ENCODE measurements at places on chromosomes 1 and 21.
A peak's percentile ranks its signal among the peaks of the same experiment; 100 is the strongest.

- ATAC-seq = no peak
These were observed 7.3 kb downstream of the CTRC start for GRCh38 chr1:15445390-15446122.

DNA sequence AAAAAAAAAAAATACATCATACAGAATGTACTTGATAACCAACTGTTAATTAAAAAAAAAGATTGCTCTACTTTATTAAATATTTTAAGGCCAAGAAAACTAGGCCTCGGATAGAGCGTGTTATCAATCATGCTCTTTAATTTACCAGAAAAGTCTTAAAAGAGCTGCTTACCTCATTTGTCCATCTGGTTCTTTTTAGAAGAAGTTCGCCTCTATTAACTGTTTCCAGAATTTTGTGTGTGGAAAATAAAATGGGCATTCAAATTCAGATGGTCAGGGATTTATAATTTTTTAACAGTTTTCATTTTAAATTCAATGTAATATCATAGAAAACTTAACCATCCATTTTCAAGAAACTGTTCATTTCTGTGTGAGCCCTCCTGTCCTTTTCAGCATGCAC is 53.8 kb downstream of the KCNK1 start:
- no peak for ATAC-seq

DNA sequence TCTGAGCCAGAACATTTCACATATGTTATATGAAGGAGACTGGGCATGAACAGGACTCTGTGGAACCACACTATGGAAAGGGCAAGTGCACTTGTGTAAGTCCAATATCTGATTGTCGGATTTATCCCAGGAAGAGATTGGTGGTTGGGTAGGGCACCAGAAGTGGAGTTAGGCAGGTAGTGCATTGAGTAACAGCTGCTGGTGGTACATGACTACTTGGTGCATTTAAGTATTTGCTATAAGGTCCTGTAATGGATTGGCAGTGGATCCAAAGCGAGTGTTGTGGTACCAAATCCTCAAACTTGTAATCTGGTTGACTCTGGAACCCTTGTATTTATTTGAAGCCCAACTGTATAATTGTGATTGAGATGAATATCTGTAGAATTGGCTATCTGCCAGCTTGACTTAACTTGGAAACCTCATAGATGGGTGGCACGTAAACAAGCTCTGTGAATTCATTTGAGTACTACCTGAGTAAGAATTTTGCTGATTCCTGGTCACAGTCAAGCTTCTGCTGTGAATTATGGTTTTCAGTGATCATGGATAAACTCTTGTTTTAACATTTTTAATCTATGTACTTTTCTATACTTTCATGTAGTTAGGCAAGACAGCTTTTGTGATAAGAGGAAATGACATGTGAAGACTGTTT is 21.1 kb downstream of the UBAP2L start:
- ATAC-seq = no peak

DNA sequence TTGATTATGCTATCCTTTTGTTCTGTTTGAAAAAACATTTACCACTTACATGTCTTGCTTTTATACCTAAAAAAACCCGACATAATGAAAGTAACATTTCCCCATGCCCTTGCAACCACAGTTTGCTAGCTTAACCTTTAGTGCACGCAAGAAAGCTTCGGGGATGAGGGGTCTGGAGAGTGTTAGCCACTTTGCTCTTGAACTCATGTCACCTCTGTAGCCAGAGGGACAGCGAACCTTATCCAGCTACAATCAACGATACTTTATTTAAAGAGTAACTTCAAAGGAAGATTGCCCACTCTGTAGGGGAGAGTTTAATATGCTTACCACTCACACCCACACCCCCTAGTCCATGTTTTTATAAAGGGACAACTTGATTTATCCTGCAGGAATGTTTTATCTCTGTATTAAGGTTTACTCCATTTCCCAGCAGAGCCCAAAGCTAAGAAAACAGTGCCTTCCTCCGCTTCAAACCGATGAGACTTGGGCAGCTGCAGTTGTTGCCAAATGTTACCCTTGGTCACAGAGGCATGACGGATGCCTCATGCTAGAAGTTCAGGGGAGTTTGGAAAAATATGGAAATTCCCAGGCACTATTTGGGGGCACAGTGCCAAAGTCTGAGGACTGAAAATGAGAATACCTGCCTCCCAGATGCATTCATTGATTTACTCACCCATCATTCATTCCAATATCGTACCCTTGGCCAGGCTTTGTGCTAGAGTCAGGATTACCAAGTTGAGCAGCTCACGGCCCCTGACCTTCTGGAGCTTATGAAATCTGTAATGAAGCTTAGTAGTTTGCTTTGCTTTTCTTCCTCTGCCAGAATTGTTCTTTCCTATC is 61.4 kb upstream of the VCAM1 start:
- ATAC-seq = no peak

DNA sequence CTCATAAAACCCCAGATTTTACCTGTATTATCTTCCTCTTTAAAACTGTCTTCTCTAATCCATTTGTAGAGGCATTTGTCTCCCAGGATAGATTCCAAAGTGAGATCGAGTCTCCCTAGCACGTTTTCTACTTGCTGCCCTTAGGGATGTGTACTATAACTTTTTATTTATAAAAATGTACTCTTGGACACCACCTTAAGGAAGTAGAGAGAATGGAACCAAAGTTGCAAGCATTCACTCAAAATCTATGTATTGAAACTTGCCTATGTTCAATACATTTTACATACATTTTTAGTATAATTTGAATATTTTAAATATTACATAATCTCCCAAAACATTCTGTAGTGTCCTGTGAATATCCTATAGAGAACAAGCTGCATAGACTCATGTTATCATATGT is 842 bp upstream of the SPRR2A start:
- ATAC-seq = no peak

- no peak for ATAC-seq
These were observed 5.0 kb downstream of the DENND1B start for GRCh38 chr1:197770243-197770642.

DNA sequence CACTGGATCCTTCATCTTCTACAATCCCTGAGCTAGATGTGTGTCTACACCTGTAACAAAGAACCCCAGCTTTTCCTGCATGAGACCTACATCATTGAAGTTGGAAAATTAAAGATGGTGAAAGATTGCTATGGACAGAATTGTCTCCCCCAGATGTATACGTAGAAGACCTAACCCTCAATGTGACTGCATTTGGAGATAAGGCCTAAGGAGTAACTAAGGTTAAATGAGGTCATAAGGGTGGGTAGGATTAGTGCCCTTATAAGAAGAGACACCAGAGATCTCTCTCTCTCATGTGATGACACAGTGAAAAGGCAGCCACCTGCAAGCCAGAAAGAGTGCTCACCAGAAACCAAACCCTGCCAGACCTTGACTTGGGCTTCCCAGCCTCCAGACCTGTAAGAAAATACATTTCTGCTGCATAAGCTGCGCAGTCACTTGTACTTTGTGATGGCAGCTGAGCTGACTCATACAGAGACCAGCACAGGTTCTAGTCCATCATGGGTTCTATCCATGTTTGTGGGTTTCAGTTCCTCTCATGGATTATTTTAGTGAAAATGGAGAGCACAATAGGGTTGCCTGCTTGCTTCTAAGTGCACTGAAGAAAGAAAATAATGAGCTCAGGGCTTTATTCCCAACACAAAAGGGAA is 180.8 kb downstream of the TPR start:
- ATAC-seq = no peak

DNA sequence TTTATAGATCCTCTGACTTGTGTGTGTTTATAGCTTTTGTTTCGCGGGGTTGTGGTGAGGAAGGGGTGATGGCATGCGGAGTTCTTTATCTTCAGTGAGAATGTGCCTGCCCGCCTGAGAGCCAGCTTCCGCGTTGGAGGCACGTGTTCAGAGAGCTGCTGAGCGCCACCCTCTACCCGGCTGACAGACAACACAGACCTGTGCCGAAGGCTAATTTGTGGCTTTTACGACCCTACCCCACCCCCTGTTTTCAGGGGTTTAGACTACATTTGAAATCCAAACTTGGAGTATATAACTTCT is 14.4 kb upstream of the CD101 start:
- ATAC-seq = no peak

GRCh38 chr1:184110272-184111204 is 59.0 kb downstream of the TSEN15 start:
- no peak for ATAC-seq

GRCh38 chr1:10401281-10401680 is 2.4 kb downstream of the PGD start:
- ATAC-seq = no peak

DNA sequence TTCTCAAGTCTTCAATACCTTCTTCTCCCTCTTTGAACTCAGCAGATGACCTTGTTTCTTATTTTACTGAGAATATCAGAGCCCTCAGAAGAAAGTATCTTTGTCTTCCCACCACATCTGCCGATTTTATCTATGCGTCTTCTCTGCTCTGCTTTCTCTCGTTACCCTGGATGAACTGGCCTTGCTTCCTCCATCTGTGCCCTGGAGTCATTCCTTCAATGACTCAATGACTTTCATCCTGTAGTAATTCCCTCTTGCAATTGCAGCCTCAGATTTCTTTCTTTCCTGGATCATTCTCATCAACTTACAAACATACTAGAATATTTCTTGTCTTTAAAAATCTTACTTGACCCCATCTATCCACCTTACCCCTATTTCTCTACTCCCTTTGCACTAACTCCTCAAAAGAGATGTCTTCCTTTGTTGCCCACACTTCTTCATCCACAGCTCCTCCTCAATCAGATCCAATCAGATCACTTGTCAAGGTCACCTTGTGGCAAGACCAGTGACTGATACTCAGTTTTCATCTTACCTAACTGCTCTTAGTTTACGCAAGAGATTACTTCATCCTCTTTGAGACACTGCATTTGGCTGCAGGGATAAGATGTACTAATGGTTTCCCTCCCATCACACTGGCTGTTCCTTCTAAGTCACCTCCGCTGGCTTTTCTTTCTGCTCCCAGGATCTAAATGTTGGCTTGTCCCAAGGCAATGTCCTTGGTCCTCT is 8.2 kb upstream of the TGFBR3 start:
- ATAC-seq = no peak

DNA sequence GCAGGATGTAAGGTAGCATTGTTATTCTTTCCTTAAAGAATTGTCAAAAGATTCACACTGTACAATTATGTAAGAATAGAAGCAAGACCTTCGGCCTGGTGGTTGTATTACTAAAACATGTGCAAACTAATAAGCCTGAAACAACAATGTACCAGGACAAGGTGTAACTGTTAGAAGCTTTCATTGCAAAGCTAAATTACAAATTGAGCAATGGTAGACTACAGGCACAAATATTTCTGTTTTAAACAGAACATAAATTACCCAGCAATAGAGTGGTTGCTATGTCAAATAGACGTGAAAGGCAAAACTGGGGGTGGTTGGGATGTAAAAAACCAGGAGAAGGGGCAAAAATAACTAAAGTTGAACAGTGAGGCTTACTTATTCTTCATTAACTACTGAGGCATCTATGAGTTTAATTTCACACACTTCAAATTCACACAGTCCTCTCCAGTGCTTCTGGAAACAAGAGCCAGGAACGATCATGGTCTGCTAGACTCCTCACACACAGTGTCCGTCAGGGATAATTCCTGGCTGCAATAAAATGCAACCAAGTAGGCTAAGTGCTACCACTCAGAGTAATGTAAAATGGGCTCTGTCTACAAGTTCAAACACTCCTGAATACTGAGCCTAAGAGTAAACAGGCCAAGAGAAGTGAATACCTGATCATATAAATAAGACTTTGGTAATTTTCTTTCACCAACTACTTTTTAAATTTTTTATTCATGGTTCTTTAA is 39.3 kb upstream of the C1orf198 start:
- ATAC-seq = no peak

GRCh38 chr1:24911651-24912155 is 18.4 kb downstream of the RUNX3 start:
- ATAC-seq = no peak

- peak; percentile 2 for ATAC-seq
These were observed 13.9 kb downstream of the ATF3 start for GRCh38 chr1:212622467-212622866.

DNA sequence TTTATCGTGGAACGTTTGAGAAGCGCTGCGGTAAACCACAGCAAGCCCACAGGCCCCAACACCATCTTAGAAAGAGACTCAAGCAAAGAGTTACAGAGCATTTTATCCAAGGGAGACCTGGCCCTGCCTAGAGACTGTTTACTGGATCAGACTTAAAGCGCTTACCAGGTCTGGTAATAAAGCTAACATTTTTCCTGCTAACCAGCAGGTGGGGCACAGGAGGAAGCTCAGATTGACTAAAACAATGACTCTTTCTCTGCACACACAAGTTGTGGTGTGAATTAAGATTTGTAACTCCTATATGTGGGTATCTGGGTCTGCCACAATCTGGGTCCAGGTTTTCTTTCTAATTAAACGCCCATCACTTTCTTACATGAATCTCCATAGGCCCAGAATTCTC is 136.5 kb upstream of the ETS2 start:
- ATAC-seq = no peak

DNA sequence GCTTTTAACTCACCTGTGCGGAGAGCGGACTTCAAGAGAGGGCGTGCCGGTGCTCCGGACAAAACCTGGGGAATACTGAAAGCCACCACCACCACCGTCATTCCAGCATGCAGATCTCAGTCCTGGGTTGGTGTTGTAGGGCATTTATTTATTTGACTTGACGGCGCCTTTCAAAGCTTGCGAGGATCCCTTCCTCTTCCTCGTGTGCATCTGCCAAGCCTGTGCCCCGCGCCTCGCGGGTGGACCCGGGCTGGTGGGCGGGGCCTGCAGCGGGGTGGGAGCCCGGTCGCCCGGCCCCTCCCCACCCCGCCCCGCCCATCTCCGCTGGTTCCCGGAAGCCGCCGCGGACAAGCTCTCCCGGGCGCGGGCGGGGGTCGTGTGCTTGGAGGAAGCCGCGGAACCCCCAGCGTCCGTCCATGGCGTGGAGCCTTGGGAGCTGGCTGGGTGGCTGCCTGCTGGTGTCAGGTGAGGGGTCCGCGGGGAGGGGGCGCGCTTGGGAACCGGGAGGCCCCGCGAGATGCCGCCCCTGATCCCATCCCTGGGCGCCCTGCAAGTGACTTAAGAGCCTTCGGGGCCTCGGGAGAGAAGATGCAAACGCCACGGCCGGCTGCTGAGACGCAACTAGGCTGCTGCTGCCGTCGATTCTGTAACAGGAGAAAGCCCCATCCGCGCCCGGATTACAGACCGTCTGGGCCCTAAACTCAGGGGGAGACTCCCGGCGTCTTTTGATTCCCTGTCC is at the start of gene IL10RB:
IL10RB (plus strand) TSS at position 318 of the 739 bp plus-strand sequence; CDS start at position 417, 99 bp downstream.
- peak; percentile 91 for ATAC-seq

All from motor neuron (in vitro differentiated cells).